ENCODE measurements at places on chromosomes 7 and 10.
A peak's percentile ranks its signal among the peaks of the same experiment; 100 is the strongest.

- DNase-seq = no peak
These were observed 54.1 kb upstream of the STK17A start for GRCh38 chr7:43528576-43529354.

DNA sequence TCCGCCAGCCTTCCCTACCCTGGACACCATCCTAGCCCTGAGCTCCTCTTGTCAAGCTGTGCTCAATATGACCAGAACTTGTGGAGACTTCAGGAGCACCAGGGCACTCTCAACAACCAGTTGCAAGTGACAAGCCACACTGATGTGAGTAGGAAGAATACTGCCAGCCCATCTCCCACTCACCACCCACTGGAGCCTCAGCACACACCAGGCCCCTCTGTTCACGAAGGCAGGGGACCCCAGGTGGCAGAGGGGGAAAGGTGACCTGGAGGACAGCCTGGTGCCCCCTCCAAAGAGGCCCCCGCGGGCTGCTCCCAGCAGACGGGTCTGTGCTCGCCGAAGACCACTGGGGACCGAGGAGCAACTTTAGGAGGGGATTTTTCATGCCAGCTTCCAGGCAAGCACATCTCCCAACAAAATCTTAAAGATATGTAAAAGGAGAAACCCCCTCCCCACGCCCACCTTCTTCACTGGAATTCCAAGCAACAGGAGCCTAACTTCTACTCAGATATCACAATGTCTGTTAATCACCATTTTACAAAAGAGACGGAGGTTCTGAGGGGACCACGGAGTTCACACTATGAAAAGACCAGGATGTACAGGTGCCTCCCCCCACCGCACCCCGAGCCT, 1.0 kb downstream of the MMD2 start:
- DNase-seq = no peak

DNA sequence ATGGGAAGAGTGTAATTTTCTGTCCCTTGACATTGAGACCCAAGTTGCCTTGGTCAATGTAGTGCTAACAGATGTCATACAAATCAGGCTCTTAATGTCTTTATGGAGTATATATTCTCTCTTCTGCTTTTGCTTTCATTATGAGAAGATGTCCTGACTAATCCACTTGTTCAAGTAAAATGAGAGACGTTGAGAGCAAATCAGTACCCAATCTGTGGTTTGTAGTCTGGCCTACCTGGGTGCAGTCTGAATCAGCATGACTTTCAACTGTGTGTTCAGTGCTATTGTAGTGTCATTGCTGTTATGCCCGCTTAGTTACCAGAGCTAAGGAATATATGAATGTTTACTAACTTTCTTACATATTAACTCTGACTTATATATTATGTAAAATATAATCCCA, 612.4 kb downstream of the ANKRD7 start:
- no peak for DNase-seq

GRCh38 chr7:979886-980571, 3.0 kb upstream of the CYP2W1 start:
- DNase-seq = no peak

- no peak for DNase-seq
These were observed 117.7 kb downstream of the RSU1 start for GRCh38 chr10:16699435-16700057.

GRCh38 chr10:17626656-17627055, 9.5 kb upstream of the HACD1 start:
- no peak for DNase-seq

- no peak for DNase-seq
These were observed 101.1 kb downstream of the ICA1 start for GRCh38 chr7:8160779-8161345.

GRCh38 chr10:65032867-65033769, 1511.9 kb downstream of the REEP3 start:
- DNase-seq = no peak

- peak; percentile 76 for DNase-seq
These were observed 102.5 kb downstream of the RAMP3 start for GRCh38 chr7:45259966-45260646.

DNA sequence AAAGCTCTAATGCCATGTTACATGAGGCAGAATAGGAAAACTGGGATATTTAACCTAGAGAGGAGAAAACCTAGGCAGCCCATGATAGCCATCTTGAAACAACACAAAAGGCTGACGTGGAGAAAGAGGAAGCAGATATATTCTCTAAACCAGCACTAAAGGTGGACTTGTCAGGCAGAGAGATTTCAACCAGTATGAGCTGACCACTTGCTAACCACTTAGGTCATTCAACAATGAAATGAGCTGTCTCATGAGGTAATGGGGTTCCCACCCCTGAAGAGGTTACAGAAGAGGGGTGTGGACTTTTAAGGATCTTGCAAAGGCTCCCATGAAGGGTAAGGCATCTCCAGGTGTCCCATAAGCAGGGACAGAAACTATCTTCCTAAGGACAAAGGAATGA, 26.8 kb upstream of the EGR2 start:
- DNase-seq = no peak

GRCh38 chr7:5428478-5429252, 5.0 kb upstream of the TNRC18 start:
- peak; percentile 60 for DNase-seq

DNA sequence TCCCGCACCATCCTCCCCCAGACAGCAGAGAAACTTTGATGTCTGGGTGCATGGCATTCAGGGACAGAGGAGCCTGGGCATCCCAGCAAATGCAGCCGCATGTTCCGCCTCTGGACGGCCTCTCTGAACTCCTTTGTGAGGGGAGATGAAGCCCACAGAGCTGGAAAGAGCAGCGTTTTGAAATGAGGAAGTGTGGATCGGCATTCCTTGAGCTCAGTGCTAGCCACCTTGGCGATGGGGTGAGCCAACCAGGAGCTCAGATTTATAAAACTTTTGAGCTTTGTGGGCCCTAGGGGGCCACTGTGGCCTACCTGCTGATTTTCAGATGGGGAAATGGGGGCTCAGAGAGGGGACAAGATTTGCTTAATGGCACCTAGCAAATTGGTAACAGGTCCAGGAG, 126.4 kb upstream of the TCF7L2 start:
- DNase-seq = no peak

DNA sequence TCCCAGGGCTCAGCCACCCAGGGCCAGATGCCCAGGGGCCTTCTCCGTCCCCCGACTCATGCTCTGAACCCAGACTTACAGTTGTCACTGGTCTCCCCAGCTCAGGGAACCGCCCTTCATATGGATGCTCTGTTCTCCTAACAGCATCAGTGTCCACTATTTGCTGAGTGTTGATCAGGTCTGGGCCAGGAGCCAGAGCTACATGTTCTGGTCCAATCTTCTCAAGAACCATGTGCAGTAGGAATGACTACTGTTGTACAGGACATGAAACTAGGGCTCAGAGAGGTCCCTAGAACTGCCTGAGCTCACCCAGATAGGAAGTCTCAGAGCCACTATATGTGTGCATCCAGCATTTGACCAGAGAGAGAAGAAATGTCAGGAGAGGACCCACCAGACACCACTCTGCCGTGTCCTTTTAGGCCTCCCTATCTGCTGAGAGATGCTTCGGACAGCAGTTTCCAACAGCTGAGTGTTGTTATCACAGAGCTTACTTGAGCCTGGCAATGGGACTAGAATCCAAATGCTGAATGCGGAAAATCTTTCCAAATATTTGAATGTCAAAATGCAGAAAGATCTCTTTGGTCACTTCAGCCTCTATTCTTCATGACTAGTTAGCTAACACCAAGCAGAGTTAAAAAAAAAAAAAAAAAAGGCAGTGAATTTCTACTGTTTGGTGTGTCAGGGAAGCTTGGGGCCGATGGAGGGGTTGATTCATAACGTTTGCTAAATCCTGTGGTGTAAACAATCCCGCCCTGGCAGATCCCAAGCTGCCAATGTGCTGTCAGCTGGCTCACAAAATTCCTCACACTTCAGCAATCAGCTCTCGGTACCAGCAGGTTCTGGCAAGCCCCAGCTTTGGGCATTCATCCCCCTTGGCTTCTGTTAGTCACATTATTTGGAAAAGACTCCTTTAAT, 246.1 kb downstream of the TNS3 start:
- DNase-seq = no peak

- DNase-seq = no peak
These were observed 594.8 kb upstream of the SEMA3D start for GRCh38 chr7:85781606-85782005.

- DNase-seq = no peak
These were observed 239.3 kb upstream of the SEMA3C start for GRCh38 chr7:81158189-81158588.

GRCh38 chr10:33125522-33126517, 167.8 kb upstream of the ITGB1 start:
- no peak for DNase-seq

DNA sequence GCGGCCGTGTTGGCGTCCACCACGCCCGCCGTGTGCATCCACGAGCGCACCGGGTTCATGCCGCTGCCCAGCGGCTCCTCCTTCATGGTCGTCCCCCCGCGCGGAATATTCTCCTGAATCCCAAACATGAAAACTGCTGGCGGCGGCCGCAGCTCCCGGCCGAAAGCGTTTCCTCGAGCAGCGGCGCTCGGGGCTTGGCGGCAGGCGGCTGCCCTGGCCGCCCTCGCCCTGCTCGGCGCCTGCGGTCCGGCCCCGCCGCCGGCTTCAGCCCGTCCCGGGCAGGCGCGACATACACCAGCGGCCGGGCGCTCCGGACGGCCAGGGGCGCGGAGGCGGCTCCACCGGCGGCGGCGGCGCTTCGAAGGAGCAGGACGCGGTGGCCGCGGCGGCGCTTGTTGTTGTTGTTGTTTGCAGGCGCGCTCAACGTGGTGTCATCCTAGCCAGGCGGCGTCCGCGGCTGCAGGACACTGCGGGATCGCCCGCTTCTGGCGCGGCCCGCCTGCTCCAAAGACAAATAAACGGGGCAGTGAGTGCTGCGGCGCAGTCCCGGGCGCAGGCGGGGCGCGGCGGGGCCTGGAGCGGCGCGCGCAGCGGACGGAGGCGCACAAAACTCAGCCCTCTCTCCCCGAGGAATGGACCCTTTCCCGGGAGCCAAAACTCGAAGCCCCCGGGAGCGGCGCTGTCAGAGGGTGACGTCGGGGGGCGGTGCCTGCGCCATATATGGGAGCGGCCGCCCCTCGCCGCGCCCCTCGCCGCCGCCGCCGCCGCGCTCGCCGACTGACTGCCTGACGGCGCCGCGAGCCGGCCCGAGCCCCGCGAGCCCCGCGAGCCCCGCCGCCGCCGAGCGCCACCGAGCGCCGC, at the start of gene EBF3:
EBF3 (minus strand) TSS at position 634 of the 861 bp plus-strand sequence; CDS start at position 128, 506 bp downstream.
- DNase-seq = no peak

- DNase-seq = no peak
These were observed 39.8 kb downstream of the AKR1B1 start for GRCh38 chr7:134419085-134419484.

DNA sequence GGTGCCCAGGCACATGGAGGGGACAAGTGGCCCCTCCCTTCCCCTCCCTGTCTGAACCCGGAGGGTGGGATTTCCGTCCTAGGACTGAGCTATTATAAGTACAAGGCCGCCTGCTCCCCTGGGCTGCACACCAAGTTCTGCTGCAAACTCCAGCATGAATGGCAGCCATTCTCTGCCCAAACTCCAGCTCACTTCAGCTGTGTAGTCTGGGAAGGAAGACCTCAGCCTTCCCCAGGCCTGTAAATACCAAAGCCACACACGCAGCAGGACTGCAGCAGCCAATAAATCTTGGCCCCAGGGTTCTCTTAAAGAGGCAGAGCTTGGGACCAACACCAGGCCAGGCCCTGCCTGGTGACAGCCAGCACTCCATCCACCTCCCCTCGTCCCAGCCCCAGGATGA, 291.3 kb upstream of the ZMIZ1 start:
- DNase-seq = no peak

DNA sequence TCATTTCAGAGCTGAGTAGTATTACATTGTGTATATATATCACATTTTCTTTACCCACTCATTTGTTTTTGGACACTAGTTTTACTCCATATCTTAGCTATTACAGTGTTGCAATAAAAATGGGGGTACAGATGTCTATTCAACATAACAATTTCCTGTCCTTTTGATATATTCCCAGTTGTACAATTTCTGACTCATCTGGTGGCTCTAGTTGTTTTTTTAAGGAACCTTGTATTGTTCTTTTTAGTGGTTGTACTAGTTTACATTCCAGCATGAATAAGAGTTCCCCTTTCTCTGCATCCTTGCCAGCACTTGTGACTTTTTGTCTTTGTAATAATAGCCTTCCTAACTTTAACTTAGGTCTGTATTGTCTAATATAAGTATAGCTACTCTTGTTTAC, 739.9 kb downstream of the XPNPEP1 start:
- no peak for DNase-seq

DNA sequence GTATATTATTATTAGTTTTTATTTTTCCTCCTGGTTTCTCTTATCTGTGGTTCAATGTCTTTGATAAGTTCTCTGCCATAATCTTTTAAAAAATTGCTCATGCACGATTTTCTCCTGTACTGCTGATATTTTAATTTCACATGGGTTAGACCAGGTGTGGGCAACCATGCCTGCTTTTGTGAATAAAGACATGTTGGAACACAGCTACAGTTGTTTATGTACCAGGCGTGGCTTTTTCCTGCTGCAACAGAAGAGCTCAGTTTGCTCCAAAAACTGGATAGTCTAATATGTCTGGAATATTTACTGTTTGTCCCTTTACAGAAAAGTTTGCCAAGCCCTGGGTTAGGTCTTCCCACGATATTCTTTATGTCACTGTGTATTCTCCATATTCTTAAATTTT, 105.2 kb downstream of the VWC2 start:
- DNase-seq = no peak

GRCh38 chr7:129698516-129699418, 87.2 kb downstream of the NRF1 start:
- DNase-seq = no peak

GRCh38 chr7:102421706-102422240, 11.6 kb upstream of the ORAI2 start:
- DNase-seq = no peak

GRCh38 chr7:155257482-155258225, 40.0 kb upstream of the INSIG1 start:
- DNase-seq = no peak

- no peak for DNase-seq
These were observed 144.7 kb downstream of the PFKFB3 start for GRCh38 chr10:6347391-6347951.

GRCh38 chr7:75649462-75649861, 89.3 kb downstream of the HIP1 start:
- no peak for DNase-seq

DNA sequence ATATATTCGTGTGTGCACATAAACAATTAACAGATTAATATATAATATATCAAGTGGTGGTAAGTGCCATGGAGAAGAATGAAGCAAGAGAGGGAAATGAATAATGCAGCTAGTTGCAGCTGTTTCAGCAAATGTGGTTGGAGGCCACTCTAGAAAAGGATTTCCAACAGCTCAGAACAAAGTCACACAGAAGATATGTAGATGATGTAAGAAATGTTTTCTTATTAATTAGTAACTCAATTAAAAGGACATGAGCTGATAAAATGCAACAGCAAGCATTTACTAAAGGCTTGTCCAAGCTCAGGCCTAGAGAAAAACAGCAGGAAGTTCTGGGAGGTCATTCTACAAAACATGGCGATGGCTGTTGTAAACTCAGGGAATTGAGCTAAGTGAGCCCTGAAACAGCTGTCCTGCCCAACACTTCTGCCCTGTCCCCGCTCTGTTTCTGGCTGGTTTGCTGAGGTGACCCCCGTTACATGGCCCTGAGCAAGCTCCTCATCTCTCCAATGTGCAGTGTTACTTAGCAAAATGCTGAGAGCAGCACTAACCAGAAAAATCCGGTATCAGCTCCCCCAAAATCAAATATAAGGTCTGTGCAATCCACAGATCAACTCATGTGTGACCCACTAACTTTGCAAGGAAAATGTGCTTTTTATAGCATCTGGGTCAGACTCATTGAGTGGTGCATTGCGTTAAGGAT, 23.4 kb upstream of the C10orf67 start:
- no peak for DNase-seq

- DNase-seq = no peak
These were observed 44.6 kb downstream of the CFAP46 start for GRCh38 chr10:132897516-132898381.

- DNase-seq = no peak
These were observed 92.6 kb downstream of the CHST15 start for GRCh38 chr10:124000792-124001201.
